Activated T-cell treated with anti-CD3 and anti-CD28 coated beads for 4 hours (primary cell): ENCODE measurements at places on chromosomes 16 and 17.

GRCh38 chr16:168424-168823, 2.6 kb downstream of the HBM start:
- DNase-seq: no peak

- DNase-seq: no peak
Measured at GRCh38 chr17:2366747-2367494, 29.6 kb downstream of the SGSM2 start.

- no peak for DNase-seq
Measured at GRCh38 chr17:62870030-62870541, 62.0 kb upstream of the MARCHF10 start.

GRCh38 chr16:89090182-89090630, 3.4 kb upstream of the ACSF3 start:
- no peak for DNase-seq

DNA sequence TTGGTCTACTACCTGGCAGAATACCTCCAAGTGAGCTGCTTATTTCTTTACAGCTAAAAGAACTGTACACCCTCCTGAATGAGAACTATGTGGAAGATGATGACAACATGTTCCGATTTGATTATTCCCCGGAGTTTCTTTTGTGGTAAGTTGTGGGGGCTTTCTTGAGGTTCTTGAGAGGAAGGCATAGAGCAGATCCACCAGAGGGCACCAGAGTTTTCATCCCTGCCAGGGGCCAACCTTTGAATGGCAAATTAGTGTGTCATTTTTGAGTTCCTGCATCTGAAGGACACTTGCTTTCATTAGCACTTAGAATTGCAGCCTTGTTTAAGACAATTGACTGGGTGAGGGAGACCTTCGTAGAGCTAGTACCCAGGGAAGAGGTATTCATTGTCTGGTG, 35.0 kb downstream of the NMT1 start:
- DNase-seq: no peak

- no peak for DNase-seq
Measured at GRCh38 chr17:77875051-77875780, 83.3 kb upstream of the TNRC6C start.

- DNase-seq: no peak
Measured at GRCh38 chr16:70754851-70755600, 45.9 kb downstream of the VAC14 start.

GRCh38 chr16:35731341-35732040, 2272.1 kb downstream of the TP53TG3F start:
- DNase-seq: no peak
